IMR-90 (cell line): ENCODE measurements at places on chromosomes 6 and 20.

DNA sequence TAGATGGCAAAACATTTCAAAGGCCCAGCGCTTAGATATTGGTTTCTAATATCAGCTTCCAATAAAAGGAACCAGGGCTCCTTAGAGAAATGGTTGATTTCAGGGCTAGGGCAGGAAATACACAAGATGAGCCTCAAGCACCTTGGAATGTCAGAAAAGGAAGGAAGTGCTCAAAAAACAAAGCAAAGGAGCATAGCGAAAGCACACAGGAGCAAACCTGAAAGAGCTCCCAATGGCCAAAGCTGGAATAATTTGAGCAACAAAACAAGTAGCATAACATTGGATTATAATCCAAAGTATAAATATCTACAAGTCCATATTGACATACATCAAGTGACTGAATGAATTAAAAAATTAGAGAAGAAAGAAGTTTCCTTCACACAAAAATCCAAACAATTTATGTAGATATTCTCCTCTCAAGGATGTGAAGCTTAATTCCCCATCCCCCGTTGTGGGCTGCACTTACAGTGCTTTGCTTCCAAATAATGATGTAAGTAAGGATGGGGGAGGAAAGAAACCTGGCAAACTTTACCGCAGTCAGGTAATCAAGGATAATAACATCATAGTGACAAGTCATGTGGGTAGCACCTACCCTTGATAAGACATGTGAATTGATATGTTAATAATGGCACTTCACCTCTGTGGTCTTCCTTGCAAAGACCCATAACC lies 132.9 kb upstream of the DST start:
- H3K27ac ChIP-seq: no peak overlapping the region
- no peaks in the 10 kb centered on the region for H3K27me3 ChIP-seq
- H3K4me3 ChIP-seq: no peak overlapping the region
- H3K4me1 ChIP-seq: peaks cover 2% of the 10 kb centered on the region
- no peaks in the 10 kb centered on the region for H3K36me3 ChIP-seq
- no peak for DNase-seq

GRCh38 chr6:164085091-164086075 lies 670.9 kb downstream of the QKI start:
- no peaks in the 10 kb centered on the region for H3K4me1 ChIP-seq
- no peak overlapping the region for H3K4me3 ChIP-seq
- no peaks in the 10 kb centered on the region for H3K27me3 ChIP-seq
- H3K27ac ChIP-seq: no peak overlapping the region
- no peaks in the 10 kb centered on the region for H3K36me3 ChIP-seq

GRCh38 chr6:4924661-4925271 lies 79.1 kb downstream of the RPP40 start:
- H3K4me3 ChIP-seq: no peak overlapping the region
- no peak for DNase-seq
- 0 out of 2 replicates have a peak, but pooled peaks cover 2% of the 10 kb centered on the region for H3K36me3 ChIP-seq
- H3K27ac ChIP-seq: no peak overlapping the region
- H3K4me1 ChIP-seq: no peaks in the 10 kb centered on the region; the same call in 1 of the 2 replicates
- no peaks in the 10 kb centered on the region for H3K27me3 ChIP-seq

DNA sequence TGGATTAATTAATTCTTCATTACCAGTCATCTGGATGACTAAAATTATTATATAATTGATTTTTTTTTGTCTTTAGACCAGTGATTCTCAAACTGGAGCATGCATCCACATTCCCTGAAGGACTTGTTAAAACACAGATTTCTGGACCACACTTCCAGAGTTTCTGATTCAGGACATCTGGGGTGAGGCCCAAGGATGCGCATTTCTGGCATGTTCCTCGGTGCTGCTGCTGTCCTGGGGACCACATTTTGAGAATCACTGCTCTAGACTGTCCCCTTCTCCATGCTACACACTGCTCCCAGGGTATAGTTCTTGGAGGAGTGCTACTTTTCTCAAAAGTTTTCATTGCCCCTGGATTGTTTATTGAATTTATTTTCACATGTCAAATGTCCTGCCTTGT lies 145.0 kb downstream of the RNF144B start:
- no peaks in the 10 kb centered on the region for H3K36me3 ChIP-seq
- DNase-seq: no peak
- peaks cover 7% of the 10 kb centered on the region for H3K27me3 ChIP-seq
- H3K27ac ChIP-seq: no peak overlapping the region
- no peak overlapping the region for H3K4me3 ChIP-seq
